RPMI7951 (cell line): ENCODE measurements at places on chromosomes 7 and 10. TPM values are rescaled to one million over a fixed set of nuclear protein-coding genes. Genes with fewer than 3 reads are reported as not detected.

DNA sequence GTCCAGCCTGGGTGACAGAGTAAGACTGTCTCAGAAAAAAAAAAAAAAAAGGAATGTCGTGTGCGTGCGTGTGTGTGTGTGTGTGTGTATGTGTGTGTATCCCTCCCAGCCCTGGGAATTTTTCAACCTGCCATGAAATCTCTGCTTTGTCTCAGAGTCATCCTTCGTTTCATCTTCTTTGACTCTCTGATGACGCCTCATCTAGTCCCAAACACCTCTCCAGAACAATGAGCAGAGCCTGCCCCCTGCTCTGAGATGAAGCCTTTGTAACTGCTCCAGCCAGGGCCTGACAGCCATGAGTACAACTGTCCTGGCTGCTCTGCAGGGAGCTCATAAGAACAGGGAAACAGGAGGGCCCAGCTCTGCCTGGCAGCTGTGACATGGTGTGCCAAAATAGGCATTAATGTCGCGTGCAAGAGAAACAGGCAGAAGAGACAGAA is 149.5 kb downstream of the FAM107B start:
- peak; percentile 20 for DNase-seq

DNA sequence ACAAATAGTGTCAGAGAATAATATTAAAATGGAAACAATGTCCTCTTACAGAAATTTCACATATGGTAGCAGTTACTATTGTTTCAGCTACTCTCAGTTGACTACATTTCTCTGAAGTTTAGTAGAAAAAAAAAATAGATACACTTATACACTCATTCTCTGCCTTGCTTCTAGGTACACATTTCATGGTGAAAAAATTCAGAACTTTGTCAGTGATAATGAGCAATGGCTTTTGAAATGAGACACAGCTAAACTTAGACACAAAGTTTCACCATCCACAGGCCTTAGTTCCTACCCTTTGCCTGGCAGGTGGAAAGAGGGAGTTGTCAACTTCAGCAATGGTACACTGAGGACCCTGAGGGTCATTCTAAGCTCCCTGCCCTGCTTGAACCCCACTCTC is 69.2 kb downstream of the CPVL start:
- peak; percentile 25 for DNase-seq

DNA sequence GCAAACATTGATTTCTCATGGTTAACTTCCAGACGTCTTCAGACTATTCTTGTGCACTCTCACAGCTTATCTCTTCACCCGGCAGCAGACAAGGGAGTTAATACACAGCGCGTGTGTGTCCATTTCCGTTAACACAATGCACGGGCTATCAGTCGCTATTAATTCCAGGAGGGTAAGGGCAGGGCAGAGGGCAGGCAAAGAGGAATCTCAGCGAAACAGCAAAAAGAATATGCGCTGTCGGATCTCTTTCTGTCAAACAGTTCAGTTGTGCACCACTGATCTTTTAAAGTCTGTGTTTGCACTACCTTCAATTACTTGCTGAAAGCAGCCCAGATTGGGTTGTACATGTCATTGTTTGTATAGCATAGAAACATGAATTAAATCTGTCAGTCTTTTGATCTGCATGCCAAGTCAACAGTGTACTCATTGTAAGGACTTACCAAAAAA is 41.1 kb upstream of the CABCOCO1 start:
- no peak for DNase-seq

The PDZD7 gene
- 2.0 and 2.8 TPM in 2 replicates for total RNA-seq
